ENCODE measurements at places on chromosomes 7 and 10.

- no peak overlapping the region for H3K4me3 ChIP-seq
- DNase-seq: no peak
- H3K36me3 ChIP-seq: no peaks in the 10 kb centered on the region
Measured at GRCh38 chr10:7015457-7015856, 395.4 kb downstream of the SFMBT2 start.

DNA sequence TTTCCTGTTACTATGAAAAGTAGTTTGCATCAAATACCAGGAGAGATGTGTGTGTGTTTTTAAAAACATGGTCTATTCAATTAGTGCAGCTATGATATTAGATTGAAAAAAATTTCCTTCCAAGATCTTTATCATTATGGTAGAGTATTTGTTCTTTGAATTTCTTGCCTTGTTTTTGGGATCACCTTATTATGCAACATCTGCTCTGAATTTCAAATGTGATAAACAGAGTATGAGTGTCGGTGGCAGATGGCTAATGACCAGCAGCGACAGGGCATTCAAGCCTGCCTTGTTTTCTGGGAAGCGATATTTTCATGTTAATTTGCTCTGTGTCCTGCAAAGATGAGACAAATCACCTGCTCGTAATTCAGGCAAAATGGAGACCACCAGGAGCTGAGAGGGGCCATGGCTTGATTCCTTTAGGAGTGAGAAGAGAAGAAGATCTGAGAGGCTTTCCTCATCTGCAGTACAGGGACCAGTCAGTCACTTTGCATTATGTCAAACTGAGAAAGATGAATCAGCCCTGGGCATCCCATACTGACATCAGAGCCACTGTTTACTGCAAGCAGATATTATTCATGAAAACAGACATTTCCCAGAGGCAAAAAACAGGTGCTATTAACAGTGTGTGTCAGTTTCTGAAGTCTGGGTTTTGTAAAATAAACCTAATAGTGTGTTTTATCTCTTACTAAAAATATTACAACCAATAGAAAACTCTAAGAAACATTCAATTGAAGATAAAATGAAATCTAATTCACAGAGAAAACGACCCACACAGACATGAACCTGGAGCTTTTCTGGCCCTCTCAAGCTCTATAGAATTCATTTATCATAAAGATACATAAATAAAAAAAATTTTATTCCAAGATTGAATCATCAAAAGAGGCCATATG is 67.6 kb downstream of the CDK6 start:
- peaks cover 14% of the 10 kb centered on the region for H3K36me3 ChIP-seq
- DNase-seq: peak; percentile 61
- H3K4me3 ChIP-seq: no peak overlapping the region
- H3K27ac ChIP-seq: peak overlapping the region; percentile 2
- peaks cover 6% of the 10 kb centered on the region for H3K4me1 ChIP-seq

DNA sequence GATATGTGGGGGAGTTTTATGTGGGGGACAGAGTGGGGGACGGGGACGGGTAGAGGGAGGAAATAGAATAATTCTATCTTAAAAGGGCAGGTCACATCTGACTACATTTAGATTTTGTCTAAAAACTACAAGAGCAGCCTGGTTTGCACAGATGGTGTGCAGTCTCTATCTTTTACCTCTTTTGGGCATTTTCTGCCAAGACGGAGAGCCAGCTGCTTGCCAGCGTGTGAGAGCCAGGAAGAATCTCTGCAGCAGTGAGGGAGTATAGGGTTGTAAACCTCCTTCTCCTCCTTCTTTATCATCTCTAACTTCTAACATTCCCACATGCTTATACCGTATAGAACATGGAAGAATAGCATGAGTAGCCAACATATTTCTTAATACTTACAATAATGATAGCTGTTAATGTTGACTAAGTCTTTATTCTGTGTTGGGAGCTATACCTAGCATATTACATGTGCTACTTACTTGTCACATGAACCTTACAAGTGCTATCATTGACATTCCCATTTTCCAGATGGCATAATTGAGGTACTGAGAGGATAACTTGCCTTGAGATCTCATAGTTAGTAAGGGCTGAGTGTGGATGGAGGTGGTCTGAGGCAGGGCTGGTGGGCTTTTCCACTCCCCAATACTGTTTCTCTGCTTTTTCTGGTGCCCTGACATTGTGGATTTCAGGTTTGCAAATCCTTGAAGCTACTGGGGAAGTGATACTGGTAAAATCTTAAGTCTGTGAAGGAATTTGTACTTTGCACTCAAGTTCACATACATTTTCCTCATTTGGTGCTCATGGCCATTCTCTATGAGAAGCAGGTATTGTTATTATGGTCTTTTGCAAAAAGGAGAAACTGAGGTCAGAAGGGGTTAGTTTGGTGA is 1.1 kb downstream of the ENTPD1 start:
- H3K27me3 ChIP-seq: peaks cover 3% of the 10 kb centered on the region
- no peak for DNase-seq
- no peak overlapping the region for H3K4me3 ChIP-seq
- H3K36me3 ChIP-seq: no peaks in the 10 kb centered on the region

GRCh38 chr7:31028417-31028992 is 23.6 kb upstream of the ADCYAP1R1 start:
- H3K27ac ChIP-seq: no peak overlapping the region
- H3K4me1 ChIP-seq: peaks cover 2% of the 10 kb centered on the region
- DNase-seq: no peak
- H3K36me3 ChIP-seq: no peaks in the 10 kb centered on the region
- peaks cover 45% of the 10 kb centered on the region for H3K27me3 ChIP-seq
